Stimulated activated CD8-positive, alpha-beta memory T cell treated with anti-CD3 and anti-CD28 coated beads, Interleukin-7, amount 100 ng/mL, for 1 hour (primary cell): ENCODE measurements at places on chromosomes 5 and 9.

DNA sequence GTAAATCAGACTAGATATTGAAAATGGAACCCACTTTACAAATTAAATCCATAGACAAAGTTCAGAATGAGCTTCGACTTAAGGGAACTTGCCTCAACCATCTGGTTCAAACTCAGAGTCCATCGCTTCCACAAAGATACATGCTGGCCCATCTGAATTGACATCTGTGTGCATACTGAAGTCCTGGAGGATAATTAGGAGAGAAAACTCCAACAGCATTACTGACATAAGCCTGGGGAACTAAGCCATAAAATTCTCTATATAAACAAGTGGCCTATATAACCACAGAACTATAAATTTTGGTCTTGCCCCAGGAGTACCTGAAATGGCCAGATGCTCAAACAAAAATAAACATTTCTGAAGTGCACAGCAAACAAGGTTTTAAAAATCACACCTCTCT, 94.4 kb downstream of the IZUMO3 start:
- no peak for DNase-seq

GRCh38 chr5:161889971-161890370, 42.1 kb downstream of the GABRA1 start:
- no peak for DNase-seq

- no peak for DNase-seq
These were observed 18.6 kb upstream of the SHISAL2B start for GRCh38 chr5:64671678-64672077.

DNA sequence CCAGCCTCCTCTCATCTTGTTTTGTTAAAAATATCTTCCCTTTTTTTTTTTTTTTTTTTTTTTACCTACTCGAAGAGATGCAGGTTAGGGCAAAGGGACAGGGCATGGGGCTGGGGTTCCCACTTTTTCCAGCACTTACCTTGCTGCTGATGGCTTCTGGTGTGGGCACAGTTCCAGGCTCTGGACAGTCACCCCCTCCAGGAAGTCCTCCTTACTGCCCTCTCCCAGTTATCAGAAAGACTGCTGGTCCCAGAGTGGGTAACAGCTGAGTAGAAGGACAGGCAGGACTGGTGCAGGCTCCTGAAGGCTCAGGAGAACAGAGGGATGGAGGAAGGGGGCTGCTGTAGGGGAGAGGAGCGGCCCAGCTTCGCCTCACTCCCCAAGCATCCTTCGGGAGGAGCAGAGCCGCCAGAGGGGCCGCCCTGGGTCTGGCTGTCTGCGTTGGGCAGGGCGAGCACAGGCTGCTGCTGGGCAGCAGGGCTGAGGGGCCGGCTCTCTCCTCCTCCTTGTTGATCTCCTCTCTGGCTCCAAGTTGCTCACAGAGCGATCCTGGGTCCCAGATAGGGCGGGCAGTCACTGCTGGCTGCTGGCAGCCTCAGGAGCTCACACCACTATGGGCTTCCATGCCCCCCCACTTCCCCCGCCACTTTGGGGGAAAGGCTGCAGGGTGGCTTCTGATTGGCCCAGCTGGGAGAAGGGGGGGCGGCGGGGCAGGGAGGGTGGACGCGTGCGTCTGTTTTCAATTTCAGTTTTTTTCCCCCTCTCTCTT, at the start of gene PDGFRB:
Gene PDGFRB, minus strand, starts transcription at position 588 of the 769 bp plus-strand sequence. CDS start 18,798 bp downstream, outside the sequence.
- peak; percentile 32 for DNase-seq

DNA sequence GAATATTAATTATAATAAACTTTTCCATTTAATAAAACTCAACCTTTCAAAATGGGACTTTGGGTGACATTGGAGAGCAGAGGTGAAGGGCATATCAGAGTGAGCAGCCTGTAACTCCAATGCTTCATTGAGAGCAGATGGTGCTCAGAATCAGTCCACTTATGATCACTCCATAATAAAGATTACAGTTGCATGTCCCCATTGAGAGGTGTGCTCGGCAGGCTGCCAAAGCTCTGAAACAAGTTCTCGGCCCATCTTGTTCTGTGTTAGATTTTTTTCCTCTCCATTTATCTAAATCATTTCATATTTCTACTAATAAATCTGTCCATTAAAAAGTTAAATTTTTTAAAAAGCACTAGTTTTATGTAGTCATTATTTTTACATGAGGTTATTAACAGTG, 1786.4 kb upstream of the WWC1 start:
- no peak for DNase-seq

- no peak for DNase-seq
These were observed 34.4 kb downstream of the CFAP90 start for GRCh38 chr5:7816535-7816901.

GRCh38 chr5:62065050-62065449, 241.0 kb upstream of the KIF2A start:
- DNase-seq: no peak

DNA sequence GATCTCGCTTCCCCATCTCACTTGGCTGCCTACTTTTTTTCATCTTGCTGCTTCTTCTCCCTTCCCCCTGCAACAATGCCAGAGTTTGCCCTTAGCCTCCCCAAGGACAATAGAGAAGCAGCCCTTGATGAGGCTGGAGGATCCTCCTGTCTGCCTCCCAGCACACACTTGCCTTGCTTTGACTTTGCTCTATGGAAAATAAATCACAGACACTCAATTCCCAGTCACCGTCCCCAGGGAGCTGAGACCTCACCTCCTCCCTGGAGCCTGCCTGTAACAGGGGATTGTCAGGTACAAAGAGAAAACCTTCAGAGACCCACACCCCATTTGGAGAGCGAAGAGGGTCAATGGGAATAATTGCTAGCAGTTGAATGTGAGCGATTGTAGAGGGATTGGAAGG, 242.1 kb upstream of the ZNF462 start:
- DNase-seq: no peak

DNA sequence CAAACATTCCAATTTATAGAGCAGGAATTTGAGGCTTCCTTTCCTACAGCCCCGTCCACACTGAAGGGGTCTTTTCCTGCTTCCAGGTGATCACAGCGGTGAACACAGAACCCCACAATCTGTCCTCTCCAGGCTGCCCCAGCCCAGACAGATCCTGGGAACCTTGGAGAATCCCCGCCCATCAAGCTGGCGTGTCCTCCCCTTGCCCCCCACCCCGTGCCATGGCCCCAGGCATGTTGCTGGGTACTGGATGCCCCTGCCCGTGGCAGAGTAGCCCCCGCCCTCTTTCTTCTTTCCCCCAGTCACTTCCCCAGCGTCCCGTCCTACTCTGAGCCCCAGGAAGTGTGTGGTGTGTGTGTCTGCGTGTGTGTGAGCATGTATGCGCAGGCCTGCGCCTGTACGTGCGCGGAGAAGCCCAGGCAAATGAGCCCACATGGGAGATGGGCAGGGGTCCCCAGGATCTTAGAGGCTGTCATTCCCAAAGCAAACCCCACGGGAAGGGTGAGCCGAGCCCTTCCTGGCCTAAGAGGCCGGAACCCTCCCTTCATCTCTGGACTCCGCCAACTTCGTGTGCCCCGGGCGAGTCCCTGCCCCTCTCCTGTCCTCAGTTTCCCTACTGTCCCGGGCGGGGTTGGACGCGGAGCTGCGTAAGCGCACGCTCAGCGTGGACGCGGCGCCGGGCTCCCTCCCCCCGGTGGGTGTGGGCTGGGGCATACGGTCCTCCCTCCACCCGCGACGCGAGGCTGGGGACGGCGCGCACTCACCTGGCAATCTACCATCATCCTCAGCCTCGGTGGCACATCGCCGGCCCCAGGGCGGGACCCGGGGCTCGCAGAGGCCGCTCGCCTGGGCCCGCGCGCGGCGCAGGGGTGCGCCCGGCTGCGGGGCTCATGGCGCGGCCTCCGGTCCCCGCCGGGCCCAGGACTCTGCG, 15.2 kb downstream of the GBGT1 start:
- DNase-seq: no peak

GRCh38 chr5:39371367-39371635, 7.0 kb upstream of the C9 start:
- no peak for DNase-seq

- no peak for DNase-seq
These were observed 44.8 kb downstream of the SUSD1 start for GRCh38 chr9:112130347-112130746.

GRCh38 chr5:146516151-146516475, at the start of gene GPR151:
GPR151 (minus strand) TSS chr5:146516190; CDS start chr5:146516113, 77 bp downstream.
- no peak for DNase-seq

- no peak for DNase-seq
These were observed 998.9 kb upstream of the CDH6 start for GRCh38 chr5:30194595-30194994.

DNA sequence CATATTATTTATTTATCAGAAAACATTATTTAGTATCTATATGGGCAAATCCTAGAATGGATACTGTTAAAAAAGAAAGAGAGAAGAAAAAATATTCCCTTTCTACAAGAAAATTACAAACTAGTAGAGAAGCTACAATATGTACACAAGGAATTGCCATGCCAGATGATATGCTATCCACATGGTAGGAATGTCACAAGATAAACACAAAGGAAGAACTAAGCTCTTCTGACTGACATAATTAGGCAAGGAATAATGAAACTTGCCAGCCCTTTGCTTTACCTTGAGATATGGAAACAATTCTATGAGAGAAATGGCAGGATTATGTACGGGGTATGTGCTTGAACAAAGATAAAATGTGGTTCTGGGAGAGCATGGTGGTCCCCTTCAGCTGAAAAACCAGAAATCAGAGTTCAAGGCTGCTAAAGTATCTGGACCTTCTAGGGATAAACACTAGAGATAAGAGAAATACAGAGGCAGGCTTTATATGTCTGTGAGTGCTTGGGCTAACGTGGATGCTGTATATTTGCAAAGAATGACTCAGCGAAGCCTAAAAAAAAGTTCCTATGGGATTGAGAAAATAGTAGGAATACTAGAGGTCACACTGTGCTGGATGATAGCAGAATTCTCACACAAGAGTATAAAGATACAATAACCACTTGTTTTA, 451.6 kb downstream of the TLE1 start:
- DNase-seq: no peak

DNA sequence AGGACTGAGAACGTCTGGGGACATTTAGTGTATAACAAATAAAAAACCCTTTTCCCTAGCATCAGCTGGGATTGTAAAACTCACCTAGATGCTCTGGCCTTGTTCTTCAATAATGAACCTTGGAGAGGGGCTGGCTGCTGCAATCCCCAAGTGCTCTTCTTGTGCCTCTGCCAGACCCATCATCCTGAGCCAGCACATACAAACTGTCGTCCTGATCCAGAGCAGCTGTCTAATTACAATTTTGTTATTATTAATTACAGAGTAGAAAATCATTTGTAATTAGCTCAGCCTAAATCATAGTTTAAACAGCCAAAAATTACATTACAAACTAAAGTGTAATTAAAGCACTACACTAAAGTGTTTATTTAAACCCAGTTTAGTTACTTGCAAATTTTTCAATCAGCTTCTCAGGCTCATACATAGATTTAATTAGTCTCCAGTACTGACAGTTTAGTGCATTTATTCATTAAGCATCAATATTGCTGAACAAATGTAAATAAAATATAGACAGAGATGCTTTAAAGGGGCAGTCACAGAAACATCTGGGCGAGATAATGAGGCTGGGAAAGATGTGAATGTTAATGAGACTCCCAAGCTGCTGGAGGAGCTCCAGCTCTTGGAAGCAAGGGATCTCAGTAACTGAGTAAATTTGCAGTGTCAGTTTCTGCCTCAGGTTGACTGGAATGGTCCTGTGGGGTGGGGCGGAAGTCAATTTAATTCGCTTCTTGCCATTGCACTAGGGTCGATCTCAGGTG, 632.3 kb upstream of the TLE4 start:
- no peak for DNase-seq

- no peak for DNase-seq
These were observed 243.7 kb downstream of the MPDZ start for GRCh38 chr9:13035822-13036221.

GRCh38 chr5:72485430-72485974, 21.7 kb downstream of the ZNF366 start:
- no peak for DNase-seq
